ENCODE measurements at places on chromosomes 1 and 21. TPM values are rescaled to one million over a fixed set of nuclear protein-coding genes. Genes with fewer than 3 reads are reported as not detected.

- DNase-seq = no peak
Observed at GRCh38 chr1:231983588-231984193, 357.1 kb downstream of the DISC1 start.

DNA sequence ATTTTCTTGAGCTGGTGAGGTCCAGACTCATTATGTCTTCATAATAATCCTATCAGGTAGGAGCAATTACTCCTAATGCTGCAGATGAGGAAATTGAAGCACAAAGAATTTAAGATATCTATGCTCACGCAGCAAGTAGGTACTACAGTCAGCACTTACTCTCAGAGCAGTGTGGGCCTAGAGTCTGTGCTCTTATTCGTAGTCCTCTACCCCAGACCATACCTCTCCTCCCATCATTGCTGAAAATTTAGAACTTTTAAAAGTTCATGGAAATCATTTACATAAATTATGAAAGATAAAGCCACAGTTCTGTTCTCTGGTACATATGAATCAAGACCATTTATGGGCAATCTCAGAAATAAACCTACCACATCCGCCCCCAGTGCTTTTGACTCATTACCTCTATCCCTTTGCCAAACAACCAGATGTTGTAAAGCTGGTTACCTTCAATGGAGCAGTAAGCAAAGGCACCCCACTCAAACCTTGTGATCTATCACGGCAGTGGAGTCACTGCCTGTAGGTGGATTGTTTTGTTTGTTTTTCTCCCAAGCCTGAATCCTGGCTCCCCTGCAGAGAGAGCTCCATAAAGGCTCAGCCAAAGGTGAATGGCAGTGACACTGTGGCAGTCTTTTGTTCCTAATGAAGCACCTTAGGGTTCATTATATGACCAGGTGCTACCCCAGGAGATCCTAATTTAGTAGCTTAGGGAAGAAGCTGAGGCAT lies 20.9 kb upstream of the MAN1A2 start:
- DNase-seq = no peak

- no peak for DNase-seq
Observed at GRCh38 chr1:156112276-156113137, 2.0 kb upstream of the LMNA start.

C1QA gene
- 13.7 TPM for polyA plus RNA-seq

GRCh38 chr1:66386712-66387111 lies 147.2 kb upstream of the SGIP1 start:
- DNase-seq = no peak

GRCh38 chr1:2441746-2442145 lies 29.4 kb upstream of the PEX10 start:
- no peak for DNase-seq

DNA sequence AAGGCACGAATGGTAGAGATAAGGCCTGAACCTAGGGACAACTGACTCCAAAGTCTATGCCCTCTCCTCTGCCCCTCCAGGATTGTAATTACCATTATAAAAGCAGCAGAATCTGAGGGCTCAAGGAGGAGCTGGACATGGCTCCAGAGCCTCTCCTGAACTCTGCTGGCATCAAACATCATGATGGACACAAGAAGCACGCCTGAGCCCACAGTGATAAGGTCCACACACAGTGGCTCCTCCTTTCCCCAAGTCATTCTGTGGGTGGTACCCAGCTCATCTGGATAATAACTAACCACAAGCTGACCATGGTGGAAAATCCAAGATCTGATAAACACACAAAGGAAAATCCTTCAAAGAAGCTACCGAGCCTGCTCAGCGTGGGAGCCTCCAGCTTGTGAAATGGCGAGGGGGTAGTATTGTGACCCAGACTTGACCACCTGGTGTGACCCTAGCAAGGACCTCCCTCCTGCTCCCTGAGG lies 85.2 kb downstream of the HIVEP3 start:
- DNase-seq = no peak

DNA sequence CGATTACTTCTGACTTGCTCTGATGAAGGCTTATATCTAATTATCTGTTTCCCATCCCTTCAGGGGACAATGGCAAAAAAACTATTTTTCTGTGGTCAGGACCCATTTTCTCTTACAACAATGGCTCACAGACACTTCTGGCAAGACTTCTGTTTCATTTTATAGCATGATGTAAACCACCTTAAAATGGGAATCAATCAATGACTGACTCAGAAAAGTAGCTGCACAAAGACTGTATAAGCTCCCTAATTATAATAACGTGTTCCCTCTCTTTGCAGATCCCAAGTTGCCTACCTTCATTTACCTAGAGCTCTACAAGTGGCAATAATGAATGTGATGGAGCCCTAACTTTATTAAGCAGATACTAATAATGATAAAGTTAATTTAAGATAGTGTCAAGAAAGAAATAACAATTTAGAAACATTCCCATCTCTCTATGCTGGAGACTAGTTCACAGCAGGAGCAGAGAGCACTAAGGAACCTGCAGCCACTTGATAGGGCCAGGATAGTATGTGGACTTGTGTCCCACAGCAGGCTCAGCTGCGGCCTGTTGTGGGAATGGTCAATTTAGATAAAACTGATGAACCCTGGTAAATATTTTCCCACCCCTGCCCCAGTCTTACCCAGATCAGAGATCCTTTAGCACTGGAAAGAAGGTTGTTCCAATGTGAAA lies 538 bp downstream of the GBP2 start:
- no peak for DNase-seq

DNA sequence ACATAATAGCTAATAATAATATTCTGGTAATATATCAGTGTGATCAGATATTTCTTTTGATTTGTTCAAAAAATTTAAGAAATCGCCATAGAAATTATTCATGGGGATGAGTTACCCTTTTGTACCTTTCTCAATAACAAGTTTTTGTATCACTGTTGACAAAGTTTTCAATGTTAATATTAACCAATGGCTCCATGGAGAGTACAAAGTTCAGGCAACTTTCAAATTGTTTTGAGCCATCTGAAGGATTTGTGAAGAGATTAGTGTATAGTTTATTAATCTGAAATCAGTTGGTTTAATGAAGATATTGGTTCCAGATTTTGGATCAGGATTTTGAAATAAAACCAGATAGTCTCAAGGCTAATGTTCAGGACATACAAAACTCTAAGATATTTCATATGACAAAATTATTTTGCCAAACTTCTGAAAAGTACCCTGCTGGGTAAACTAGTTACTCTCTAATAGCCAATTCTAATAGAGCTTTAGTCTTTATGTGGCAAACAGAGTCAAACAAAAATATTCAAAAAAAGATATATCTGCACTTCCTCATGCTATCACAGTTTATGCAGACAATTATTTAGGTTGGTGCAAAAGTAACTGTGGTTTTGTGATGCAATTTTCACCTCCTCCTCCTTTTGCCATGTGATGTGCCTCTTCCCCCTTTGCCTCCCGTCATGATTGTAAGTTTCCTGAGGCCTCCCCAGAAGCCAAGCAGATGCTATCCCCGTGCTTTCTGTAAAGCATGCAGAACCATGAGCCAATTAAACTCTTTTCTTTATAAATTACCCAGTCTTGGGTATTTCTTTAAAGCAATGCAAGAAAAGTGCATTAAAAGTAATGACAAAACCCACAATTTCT lies 1105.0 kb downstream of the PLA2G4A start:
- no peak for DNase-seq

GRCh38 chr1:156371553-156372264 lies 2.7 kb downstream of the RHBG start:
- DNase-seq = peak; percentile 55

TNFAIP8L2 gene
- polyA plus RNA-seq = 1.5 TPM

GRCh38 chr21:42688226-42688840 lies 34.9 kb downstream of the PDE9A start:
- DNase-seq = no peak

DNA sequence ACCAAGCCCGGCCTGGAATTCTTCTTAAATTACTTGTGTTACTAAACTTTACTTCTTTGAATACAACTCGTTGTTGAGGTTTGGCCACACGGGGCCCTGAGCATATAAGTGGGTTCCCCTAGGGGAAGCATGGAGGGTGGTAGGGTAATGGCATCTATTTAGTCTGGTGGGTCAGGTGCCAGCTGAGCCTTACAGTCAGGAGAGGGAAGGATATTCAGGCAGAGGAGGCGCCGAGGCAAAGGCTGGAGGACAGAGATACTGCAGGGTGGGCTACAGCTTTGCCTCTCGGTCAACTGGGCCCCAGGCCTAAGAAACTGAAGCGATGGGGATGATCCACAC lies 424 bp upstream of the NECAP2 start:
- no peak for DNase-seq

VANGL2 gene
- 33.7 TPM for polyA plus RNA-seq

DNA sequence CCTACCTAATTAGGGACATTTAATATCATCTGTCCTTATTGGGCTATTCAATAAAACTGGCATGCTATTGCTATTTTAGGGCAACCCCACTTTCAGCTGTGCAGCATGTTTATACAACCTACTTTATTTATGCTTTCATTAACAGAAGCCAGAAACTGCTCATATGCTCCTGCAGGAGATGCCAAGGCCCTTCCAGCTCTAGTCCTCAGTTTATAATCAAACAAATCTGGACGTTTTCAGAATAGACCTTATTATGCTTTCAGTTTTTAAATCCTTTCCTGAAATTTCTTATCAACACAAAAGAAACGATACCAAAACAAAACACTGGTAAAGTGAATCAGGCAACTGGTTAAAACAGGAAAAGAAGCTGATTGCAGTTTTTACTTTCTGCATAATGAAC lies 53.2 kb downstream of the PTGS2 start:
- no peak for DNase-seq

KIF2C gene
- polyA plus RNA-seq = 25.8 TPM

- no peak for DNase-seq
Observed at GRCh38 chr1:27831568-27832410, 1.2 kb downstream of the PPP1R8 start.

ELAPOR1 gene
- 2.2 TPM for polyA plus RNA-seq

GRCh38 chr1:63327417-63328054 lies 5.2 kb downstream of the FOXD3 start:
- no peak for DNase-seq

NIT1 gene
- polyA plus RNA-seq = 52.7 TPM

GRCh38 chr1:36432616-36433015 lies 17.6 kb downstream of the OSCP1 start:
- no peak for DNase-seq

GRCh38 chr21:27362249-27362648 lies 395.4 kb upstream of the ADAMTS5 start:
- DNase-seq = no peak

GRCh38 chr1:110150330-110151174 lies at the start of gene SLC6A17:
TSS of gene SLC6A17 (plus strand) at chr1:110150494. CDS start at chr1:110166930, 16,436 bp downstream.
- DNase-seq = no peak

GRCh38 chr1:220391491-220391890 lies 119.2 kb upstream of the RAB3GAP2 start:
- no peak for DNase-seq

TSTD1 gene
- 43.0 TPM for polyA plus RNA-seq

PSMB2 gene
- 82.0 TPM for polyA plus RNA-seq

DNA sequence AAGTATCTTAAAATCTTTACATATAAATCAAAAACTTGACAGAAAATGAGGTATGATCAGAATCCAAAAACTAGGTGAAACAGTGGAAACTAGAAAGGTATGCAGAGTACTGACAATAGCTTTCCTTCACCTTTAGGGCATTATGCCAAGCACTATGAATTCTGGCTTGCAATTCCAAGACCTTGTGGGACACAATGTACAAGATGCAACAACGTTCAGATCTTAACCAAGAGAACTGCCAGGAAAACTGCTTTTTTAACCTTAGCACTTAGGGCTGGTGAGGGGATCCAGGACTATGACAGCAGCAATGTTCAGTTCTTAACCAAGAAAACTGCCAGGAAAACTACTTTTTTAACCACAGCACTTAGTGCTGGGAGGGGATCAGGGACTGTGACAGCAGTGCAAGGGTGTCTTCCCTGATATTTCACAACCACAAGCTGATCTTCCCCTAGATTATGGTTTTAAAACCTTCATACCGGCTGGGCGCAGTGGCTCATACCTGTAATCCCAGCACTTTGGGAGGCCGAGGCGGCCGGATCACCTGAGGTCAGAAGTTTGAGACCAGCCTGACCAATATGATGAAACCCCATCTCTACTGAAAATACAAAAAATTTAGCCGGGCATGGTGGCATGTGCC lies 22.3 kb downstream of the FOXJ3 start:
- DNase-seq = no peak

DNA sequence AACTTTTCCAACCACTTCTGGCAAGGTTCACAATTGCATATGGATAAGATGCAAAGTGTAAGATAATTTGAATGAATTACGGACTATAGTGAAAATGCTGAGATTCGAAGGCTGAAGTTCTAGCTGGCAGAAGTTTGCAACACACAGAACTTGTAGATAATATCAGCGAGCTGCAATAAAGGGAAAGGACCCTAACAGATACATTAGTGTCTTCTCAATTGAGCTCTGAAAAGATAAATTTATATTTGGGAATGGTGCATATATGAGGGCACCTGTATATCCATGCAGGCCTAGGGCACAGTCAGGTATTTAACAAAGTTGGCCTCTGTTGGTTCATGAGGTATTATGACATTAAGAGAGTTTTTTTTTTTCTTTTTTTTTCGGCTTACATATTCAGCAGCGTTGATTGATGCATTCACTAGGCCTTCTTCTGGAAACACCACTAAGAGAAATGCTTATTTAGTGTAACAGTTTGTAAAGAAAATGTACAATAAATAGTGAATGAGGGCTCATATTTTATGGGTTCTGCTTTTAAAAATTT lies 2.2 kb downstream of the NFIA start:
- DNase-seq = no peak

GJC2 gene
- 0.51 TPM for polyA plus RNA-seq

DNA sequence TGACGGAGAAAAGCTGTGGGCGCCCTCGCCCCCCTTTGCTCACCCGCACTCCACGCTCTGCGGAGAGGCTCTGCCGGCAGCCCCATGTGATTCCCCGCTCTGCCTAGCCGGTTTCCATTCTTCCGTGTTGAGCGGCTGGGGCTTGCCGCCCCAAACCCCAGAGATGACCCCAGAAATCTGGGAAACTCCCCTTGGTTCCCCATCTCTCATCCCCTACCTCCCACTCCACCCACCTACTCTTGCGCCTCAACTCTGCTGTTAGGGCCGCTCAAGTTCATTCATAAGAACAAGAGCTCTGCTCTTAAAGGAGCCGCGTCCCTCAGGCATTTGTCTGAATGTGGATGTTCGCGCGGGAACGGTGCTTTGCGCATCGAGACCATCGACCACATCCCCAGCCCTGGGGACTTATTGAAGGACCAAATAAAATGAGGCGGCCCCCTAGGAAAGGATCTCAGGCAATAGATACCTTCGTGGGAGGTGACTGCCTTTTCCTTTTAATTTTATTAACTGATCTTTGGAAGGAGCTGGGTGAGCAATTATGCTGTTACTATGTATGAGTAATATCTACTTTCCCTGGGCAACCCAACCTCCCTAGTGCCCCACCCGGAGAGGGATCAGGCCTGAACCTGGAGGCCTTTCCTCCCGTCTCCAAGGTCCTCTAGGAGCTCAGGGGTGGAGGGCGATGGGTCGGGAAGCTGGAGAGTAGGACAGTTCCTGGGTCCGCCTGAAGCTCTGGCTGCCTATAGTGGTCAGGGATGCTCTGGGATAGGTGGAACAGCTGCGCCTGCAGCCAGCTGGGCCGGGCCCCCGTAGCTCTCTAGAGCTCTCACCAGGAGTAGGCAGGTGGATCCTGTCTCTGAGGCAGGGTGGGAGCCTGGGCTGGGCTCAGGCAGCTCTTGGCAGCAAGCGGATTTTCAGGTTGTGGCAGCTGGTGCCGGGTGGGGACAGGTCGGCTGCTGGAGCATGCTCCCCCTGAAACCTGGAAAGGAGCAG lies 898 bp downstream of the MFSD2A start:
- no peak for DNase-seq

PDC gene
- polyA plus RNA-seq = not detected

All from right renal cortex interstitium (tissue), 3 donors.